ENCODE measurements at places on chromosomes 6 and 20.

DNA sequence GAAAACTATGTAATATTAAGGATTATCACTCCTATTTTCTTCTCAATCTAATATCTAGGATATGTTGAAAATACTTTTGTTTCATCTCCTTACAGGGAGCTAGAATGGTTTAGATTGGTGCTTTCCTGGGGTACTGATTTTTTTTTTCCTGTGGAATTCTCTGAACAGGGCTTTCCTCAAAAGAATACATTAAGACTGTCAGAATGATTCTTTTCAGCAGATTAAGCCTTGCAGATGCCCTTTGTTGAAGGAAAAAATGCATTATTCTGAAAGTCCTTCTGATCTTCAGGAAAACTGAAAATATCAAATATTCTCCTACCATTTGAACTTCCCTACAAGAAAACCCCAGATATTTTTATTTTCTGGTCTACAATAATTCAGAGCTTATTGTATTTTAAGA is 178.9 kb downstream of the SOX4 start:
- no peak for DNase-seq

DNA sequence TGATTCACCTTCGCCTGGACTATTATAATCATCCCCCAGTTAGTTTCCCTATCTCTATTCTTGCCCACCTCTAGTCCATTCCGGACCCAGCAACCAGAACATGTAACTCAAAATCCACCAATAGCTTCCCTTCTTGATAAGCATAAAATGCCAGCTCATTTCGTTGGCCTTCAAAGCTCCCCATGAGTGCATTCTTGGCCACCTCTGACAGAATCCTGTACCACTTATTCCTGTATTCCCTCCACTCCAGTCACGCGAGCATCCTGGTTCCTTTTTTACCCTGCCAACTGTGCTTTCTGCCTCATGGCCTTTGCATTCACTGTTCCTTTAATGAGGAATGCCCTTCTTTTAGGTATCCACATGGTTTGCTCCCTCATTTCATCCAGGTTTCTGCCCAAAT is 36.7 kb downstream of the CYP24A1 start:
- no peak for DNase-seq

DNA sequence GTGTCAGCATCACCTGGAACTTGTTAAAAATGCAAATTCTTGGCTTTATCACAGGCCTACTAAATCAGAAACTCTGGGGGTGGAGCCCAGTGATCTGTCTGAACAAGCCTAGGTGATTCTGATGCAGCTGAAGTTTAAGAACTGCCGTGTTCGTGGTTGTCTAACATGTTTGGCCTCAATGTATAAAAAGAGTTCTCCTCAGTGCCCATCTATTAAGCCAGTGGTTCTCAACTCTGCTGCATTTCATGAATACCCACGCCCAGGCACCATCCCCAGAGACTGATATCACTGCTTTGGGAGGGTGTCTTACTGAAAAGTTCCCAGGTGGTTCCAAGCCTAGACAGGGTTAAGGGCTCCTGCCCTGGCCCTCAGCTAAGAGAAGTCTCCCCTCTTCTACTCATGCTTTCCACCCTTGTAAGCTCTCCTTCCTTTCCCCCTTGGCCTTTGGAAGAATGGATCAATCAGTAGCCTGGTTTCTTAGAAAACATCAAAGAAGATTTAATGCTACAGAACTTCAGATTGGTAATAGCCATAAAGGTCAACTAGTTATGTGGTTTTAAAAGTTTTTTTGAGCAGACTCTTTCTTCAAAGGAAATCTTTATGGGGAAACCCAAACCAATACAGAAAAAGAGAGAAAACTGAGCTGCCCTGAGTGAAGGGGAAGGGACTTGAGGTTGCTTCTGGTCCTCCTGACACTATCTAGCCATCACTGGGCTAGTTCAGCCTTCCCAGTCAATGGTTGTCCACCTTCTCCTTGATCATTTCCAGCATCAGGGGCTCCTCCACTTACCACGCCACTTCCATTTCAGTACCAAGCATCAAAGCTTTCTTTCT is 38.9 kb upstream of the TNFAIP3 start:
- no peak for DNase-seq

DNA sequence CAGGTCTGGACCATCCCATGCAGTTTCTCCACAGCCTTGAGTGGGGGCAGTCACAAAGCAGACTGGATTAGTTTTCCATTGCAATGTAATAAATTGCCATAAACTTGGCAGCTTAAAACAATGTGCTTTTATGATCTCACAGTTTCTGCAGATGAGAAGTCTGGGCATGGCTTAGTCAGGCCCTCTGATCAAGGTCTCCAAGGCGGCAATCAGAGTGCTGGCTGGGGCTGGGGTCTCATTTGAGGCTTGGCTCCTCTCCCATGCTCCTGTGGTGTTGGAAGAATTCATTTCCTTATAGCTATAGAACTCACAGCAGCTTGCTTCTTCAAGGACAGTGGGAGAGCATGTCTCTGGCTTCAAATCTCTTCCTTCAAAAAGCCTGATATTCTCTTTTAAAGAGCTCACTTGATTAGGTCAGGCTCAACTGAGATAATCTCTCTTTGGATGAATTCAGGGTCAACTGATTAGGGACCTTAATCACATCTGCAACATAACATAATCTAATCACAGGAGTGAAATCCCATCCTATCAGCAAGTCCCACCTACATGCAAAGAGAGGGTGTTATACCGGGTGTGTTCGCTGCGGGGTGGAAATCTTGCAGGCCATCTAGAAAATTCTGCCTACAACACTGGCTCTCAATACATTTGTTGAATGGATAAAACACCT is 77.4 kb upstream of the SULF2 start:
- no peak for DNase-seq

DNA sequence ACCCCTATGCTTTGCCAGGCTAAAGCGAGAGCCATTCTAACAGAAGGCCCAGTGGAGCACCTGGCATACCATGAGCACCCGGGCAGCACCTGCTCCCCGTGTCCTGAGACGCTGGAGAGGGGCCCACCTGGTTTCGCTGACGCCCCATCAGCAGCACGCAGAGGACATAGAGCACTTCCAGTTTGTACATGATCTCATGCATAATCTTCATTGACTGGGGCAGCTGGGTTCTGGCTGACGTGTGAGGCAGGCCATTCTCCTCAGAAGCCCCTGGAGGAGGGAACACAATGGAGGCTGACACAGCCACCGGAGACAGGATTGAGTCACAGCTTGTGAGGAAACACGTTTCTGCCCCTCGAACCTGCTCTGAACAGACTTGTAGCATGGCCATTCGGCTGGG is 65.4 kb downstream of the MYH7B start:
- no peak for DNase-seq

DNA sequence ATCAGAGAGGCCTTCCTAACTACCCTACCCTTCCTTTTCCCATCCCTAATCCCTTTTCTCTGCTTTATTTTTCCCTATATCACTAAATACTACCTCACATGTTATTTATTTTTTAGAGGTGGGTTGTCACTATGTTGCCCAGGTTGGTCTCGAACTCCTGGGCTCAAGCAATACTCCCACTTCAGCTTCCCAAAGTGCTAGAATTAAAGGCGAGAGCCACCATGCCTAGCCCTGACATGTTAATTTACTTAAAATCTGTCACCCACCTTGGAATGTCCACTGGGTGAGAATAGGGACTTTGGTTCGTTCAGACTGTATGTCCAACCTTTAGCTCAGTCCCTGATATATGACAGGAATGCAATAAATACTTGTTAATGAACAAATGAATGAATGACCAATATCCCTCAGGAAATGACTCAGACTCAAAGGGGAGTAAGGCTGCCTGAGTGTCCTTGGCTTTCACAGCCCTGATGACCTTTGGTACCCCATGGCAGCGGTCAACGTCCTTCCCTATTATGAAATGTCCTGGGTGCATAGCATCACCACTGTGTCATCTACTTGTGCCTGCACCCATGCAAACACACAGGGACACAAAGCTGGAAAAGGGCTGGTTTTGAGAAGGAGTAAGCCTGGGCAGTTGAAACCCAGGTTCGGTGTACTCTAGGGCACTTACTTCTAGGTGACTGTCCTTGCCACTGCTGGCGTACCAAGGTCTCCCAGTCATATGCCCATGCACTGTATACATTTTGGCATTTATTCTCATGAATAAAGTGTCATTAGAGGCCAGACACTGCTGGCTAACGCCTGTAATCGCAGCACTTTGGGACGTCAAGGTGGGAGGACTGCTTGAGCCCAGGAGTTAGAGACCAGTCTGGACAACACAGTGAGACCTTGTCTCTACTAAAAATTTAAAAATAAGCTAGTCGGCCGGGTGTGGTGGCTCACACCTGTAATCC is 26.5 kb downstream of the BCL2L1 start:
- DNase-seq, result no peak

- no peak for DNase-seq
These were observed 54.9 kb downstream of the TENT5A start for GRCh38 chr6:81697559-81697958.

DNA sequence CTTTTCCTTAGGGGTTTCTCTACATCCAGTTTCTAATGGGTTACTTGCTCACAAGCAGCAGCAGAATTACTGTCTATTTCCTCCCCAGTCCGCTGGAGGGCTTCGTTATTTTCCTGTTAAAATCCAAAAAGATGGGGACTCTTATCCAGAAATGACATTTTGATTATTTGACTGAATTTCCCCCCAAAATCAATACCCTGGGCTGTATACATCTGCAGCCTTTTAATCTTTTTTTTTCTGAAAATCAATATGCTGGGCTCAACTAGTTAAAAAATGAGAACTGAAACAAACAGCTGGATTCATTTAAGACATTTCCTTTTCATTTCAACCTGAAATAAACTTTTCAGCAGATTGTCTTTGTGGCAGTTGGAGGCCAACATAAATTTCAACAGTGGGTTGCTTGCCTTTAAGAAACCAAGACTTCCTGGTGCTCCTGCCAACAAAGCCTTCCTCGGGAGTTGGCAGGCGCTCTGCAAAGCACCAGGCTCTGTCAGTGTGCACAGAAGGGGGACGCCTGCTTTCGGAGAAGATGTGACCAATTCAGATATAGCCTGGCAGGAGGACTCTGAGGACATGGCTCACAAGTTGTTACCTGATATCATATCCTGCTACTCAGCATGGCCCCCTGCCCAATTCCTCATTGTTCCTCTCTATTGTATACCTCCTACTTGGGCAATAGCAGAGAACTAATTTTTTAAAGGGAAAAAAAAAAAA is 204.7 kb upstream of the ARG1 start:
- no peak for DNase-seq

- DNase-seq, result no peak
These were observed 166.6 kb upstream of the MARCKS start for GRCh38 chr6:113690281-113691259.

GRCh38 chr6:138371452-138371711 is 6.3 kb upstream of the SMIM28 start:
- DNase-seq, result no peak

GRCh38 chr20:45306431-45306982 is at the start of gene RBPJL:
RBPJL (plus strand) TSS chr20:45306840; CDS start chr20:45306923, 83 bp downstream.
- DNase-seq, result no peak

GRCh38 chr6:161583584-161583983 is 309.7 kb upstream of the AGPAT4 start:
- no peak for DNase-seq

DNA sequence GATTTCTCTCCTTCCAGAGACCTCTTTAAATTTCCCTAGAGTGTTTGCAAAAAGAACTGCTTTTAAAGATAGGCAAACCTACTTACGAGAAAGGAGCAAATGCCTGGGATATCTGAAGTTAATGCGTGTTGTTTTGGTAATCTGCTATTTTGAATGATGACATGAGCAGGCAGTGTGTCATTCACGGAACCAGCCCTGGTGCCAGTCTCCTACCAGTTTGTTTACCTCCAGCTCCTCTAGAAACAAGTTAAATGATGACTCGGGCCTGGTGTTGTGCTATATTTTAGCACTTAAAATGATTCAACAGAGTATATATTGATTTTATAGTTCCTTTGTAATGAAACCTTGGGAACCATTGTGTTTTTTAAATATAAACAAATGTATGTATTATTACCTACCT is 41.1 kb upstream of the MAP3K4 start:
- no peak for DNase-seq

DNA sequence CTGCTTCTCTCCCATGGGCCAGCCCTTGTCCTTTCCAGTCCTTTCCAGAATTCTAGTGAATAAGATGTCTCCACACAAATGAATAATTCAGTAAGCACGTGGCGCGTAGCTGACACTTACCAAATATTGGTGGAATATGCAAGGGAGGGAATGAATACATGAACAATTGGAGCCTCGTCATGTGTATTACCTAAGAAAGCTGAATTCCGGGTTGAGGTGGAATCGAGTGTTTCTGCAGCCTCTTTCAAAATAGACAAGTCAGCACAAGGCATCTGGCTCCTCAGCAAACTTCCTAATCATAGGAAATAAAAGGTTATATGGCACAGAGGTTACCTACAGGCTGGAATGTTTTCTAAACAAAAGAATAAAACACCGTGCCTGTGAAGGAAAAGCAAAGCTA is 47.0 kb upstream of the NT5E start:
- DNase-seq, result no peak

DNA sequence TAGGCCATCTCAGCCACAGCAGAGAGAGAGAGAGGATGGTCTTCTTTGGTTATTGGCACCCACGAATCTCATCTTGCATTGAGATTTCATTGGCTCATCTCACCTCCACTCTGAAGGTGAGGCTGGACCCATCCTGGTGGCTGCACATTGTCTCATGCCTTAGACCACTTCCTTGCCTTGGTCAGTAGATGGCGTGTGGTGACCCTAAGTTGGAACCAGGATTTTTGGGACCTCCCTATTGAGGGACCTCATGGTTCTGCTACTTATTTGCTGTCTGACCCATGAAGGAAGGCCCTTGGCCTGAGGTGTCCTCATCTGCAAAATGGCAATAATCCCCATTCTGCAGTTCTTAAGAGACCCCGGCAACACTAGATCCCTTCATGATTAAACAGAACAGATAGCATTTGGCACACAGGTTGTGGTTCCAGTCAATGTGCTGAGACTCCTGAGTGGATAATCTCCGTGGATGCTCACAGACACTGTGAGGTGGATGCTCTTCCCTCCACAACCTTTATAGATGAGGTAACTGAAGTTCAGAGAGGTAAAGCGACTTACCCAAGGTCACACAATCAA is 21.5 kb upstream of the AAR2 start:
- no peak for DNase-seq

DNA sequence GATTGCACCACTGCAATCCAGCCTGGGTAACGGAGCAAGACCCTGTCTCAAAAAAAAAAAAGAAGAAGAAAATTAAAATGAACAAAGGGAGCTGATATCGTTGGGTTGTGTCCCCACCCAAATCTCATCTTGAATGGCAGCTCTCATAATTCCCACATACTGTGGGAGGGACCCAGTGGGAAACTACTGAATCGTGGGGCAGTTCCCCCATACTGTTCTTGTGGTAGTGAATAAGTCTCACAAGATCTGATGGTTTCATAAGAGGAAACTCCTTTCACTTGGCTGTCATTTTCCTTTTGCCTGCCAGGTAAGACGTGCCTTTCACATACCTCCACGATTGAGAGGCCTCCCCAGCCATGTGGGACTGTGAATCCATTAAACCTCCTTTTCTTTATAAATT is 149.4 kb downstream of the PREX1 start:
- DNase-seq, result no peak

DNA sequence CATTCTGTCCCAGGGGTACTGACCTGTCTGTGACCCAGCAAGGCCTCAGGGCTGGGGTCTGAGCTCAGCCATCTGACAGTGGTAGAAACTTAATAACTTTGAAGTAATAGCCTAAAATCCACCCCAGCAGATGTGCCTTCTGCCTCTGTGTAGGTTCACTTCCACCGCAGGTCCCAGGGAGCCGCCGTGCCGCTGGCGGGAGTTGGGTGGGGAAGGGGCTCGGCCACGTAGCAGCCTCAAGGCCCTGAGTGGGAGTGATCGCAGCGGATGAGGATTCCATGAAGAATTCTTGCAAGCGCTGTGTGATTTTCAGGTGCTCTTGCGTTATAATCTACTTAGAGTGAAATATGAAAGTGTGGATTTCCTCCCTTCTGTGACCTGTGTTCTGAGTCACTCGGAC is 163.7 kb downstream of the DTNBP1 start:
- DNase-seq, result no peak

- no peak for DNase-seq
These were observed 76.2 kb downstream of the SMOC2 start for GRCh38 chr6:168516944-168517741.

All from stimulated activated CD8-positive, alpha-beta memory T cell treated with anti-CD3 and anti-CD28 coated beads, Interleukin-4, amount 100 ng/mL, for 1 hour (primary cell).